ENCODE measurements at places on chromosomes 2 and 18.

- DNase-seq: no peak
These were observed 16.0 kb downstream of the SATB2 start for GRCh38 chr2:199441759-199442158.

DNA sequence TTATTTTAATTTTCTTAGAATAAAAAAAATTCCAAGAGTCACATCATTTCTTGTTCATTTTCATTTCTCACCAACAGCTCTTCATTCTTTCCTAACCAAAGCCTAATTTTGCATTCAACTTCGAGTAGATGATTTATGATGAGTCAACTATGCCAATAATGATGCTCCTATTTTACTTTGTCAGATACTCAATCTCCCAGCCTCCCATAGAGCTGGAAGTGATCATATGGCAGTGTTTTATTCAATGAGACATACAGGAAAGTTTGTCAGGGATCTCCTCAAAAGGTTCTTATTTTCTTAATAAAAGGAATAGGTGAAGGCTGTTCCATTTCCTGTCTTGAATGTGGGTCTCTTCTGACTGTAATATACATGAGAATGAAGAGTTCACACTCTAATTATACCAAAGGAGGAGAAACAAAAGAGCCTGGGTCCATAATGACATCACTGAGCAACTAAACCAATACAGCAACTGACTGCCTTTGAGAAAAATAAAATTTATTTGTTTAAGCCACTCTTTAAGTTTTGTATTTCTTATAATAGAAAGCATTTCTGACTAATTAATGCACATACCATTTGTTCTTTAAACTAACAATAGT, 231.2 kb upstream of the CYP26B1 start:
- no peak for DNase-seq

GRCh38 chr2:3624059-3624794, 29.3 kb downstream of the COLEC11 start:
- DNase-seq: no peak

GRCh38 chr2:142897807-142898206, 20.3 kb downstream of the KYNU start:
- DNase-seq: no peak

GRCh38 chr2:204863336-204863735, 318.1 kb downstream of the PARD3B start:
- DNase-seq: no peak

DNA sequence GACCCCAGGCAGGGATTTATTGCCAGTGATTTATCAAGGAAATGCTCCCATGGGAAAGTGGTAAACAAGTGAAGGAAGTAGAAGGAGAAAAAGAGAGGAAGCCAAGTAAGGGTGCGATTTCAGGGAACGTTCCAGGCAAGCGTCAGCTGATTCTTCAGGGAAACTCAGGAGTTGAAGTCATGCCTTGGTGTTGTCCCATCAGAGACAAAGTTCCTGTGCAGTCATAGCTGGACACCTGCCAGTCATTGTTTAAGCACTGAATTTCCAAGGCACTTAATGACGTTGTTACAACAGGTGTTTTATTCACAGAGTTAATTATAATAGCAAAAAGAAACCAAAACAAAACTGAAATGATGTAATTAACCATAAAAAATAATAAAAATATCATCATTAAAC, 381.8 kb upstream of the CRIM1 start:
- DNase-seq: no peak

GRCh38 chr2:43937269-43937820, 58.4 kb downstream of the LRPPRC start:
- DNase-seq: no peak

DNA sequence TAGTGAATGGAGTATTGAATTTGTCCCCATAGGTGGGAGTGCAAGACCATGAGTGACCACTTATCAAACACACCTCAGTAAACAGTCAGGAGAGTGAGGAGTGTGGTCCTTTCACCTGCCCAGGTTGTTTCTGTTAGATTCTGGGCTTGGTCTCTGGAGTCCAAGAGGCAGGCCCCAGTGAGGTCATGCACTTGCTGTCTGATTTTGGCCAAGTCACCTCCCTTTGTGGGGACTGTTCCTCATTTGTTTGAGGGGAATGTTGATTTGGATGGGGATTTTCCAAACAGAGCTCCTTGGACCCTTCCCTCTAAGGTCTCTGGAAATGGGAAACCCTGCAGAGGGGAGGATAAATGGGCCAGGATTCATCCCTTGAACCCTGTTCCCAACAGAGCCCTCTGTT, 7.3 kb downstream of the IL1RN start:
- no peak for DNase-seq

DNA sequence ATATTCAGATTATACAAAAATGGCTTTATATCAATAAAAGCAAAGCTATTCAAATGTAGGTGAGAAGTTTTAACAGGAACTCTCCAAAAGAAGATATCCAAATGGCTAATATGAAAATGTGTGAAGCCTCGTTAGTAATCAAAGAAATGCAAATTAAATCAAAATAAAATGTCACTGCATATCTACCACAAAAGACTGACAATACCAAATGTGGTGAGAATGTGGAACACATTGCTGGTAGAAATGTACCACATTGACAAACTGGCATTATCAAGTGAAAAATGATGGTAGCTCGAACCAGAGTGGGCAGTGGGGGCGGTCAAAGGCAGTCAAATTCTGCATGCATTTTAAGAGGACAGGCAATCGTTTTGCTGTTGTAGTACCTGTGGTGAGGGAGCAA, 1012.7 kb downstream of the TDRD15 start:
- DNase-seq: no peak

GRCh38 chr2:100662866-100663265, 100.1 kb downstream of the PDCL3 start:
- no peak for DNase-seq

GRCh38 chr18:70464343-70465114, 175.7 kb downstream of the SOCS6 start:
- no peak for DNase-seq

- DNase-seq: no peak
These were observed 9.0 kb downstream of the CDKL4 start for GRCh38 chr2:39234754-39235153.

- DNase-seq: no peak
These were observed 78.1 kb downstream of the MYCN start for GRCh38 chr2:16018277-16019059.

DNA sequence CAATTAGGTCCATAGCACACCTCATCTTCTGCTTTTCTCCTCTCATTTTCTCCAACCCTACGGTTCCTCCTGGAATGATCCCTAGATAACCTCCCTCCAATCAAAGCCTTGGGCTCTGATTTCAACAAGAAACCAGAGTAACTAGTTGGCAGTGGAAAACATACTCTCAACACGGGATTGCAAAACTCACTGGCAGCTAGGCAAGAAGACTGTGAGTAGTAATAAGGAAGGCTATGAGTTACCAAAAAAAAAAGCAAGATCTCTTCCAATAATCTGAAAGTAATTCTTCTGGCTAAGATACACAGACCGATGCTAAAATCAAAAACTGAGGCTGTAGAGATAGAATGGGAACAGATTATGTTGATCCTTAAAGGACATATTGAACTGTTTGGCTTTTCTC, 28.4 kb upstream of the CCDC102B start:
- DNase-seq: no peak
